Muscle of back (tissue), 13 donors: ENCODE measurements at places on chromosomes 3 and 15. TPM values are rescaled to one million over a fixed set of nuclear protein-coding genes. Genes with fewer than 3 reads are reported as not detected.

DNA sequence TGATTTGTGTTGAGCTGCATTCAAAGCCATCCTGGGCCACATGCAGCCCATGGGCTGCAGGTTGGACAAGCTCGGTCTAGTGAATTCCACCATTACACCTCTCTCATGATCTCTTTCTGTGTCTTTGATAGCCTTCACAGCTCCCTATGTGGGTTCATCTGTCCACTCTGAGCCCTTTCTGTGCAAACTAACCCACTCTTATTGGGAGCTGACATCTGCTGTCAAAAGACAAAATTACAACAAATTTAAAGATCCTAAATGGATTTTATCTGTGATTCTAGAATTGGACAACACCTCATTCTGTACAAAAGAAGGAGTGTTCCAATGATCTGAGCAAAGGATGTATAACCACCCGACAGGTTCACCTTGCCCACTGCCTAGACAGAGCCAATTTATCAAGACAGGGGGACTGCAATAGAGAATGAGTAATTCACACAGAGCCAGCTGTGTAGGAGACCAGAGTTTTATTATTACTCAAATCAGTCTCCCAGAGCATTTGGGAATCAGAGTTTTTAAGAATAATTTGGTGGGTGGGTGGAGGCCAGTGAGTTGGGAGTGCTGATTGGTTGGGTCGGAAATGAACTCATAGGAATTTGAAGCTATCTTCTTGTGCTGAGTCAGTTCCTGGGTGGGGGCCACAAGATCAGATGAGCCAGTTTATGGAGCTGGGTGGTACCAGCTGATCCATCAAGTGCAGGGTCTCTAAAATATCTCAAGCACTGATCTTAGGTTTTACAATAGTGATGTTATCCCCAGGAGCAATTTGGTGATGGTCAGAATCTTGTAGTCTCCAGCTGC lies 2.6 kb upstream of the XYLB start:
- DNase-seq, result peak; percentile 22

DNA sequence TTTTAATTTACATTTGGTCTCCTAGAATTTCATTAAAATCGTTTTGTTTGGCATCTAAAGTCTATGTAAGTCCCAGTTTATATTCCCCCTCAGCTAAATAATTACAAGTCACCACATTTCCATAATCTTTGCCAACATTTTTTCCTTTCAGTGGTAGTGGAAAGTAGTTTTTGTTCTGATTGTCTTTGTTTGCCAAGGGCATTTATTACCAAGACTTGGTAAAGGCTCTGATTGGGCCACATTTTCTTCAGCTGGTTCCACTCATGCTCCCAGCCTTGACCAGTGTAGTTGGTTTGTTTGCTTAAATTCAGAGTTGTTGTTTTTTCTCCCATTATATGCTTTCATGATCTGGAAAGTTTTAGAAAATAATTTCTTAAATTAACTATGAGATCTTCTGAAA lies 153.4 kb upstream of the MME start:
- no peak for DNase-seq

The CNTN3 gene
- polyA plus RNA-seq, result 11.2 TPM

DNA sequence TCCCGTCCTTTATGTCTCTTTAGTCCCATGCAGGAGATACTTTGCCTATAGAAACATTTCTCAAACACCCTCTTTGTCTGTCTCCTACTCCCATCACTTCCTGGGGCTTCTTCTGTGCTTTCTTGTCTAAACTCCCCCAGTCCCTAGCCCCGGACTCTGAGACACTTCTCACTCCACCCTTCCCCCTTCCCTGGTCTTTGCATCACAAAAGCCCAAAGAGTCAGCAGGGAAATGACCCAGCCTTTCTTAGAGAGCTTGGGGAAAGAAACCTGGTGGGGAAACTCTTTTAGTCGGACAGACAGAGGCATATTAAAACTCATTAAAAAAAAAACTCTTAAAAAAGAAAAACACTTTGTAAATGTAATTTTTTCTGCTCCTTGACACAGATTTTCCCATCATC lies 211.2 kb downstream of the TJP1 start:
- DNase-seq, result no peak

- DNase-seq, result no peak
These were observed 176.1 kb downstream of the KLF13 start for GRCh38 chr15:31502541-31503229.

- no peak for DNase-seq
These were observed 73.5 kb downstream of the DAPK2 start for GRCh38 chr15:63972801-63973200.

- DNase-seq, result peak; percentile 98
These were observed 107.5 kb upstream of the GALNT15 start for GRCh38 chr3:16066975-16067374.

- DNase-seq, result no peak
These were observed 50.3 kb downstream of the NPTN start for GRCh38 chr15:73582851-73583379.

DNA sequence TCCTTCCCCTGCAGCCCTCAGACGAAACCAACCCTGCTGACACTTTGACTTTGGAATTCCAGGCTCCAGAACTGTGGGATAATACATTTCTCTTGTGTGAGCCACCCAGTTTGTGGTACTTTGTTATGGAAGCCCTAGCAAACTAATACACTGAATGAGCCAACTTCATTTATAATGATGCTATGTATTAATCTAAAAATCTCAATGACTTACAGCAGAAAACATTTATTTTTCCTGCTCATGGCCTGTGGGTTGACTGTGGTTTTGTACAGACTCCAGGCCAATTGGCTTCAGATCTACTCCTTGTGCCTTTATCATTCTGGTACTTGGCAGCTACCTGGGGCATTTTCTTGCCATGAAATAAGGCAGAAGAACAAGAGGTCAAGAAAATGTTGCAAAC lies 152.4 kb downstream of the EBLN2 start:
- DNase-seq, result no peak

The TMEM266 gene
- 0.30 TPM for polyA plus RNA-seq

DNA sequence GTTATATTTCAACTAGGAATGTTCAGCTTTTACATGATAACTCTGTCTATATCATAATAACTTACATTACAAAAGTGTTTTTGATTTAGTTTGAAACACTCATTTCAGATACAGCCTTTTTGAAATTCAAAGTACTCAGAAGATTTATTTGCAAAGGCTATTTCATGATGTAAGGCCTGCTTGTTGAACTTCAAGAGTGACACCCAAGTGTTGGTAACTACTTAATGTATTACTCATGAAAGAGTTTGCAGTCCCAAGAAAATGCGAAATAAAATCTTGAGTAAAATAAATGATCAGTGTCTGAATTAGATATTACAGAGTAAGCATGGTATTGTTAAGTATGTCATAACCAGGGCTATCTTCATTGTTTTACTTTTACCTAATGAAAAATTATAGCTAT lies 35.3 kb downstream of the ARHGEF26 start:
- DNase-seq, result no peak
